Activated naive CD4-positive, alpha-beta T cell (primary cell): ENCODE measurements at places on chromosomes 4 and X.

DNA sequence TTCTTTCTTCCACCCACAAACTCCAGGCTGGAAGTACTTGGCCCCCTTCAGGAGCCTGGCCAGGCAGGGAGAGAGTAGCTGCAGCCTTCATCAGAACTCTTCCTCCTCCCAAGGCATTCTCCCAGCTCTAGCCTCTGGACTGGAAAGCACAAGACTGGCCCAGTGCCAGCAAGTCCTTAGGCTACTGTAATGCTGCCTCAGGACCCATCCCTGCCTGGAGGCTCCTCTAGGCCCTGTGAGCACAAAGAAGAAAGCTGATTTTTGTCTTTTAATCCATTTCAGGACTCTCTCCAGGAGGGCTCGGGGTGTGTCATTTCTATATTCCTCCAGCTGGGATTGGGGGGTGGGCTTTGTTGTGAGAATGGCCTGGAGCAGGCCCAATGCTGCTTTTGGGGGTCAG is 10.8 kb downstream of the AWAT2 start:
- DNase-seq: no peak

GRCh38 chrX:640641-641040 is 10.1 kb downstream of the SHOX start:
- DNase-seq: no peak

- DNase-seq: no peak
Measured at GRCh38 chr4:139214039-139214534, 37.1 kb upstream of the ELF2 start.

- no peak for DNase-seq
Measured at GRCh38 chrX:133810925-133811324, 174.5 kb downstream of the GPC3 start.

DNA sequence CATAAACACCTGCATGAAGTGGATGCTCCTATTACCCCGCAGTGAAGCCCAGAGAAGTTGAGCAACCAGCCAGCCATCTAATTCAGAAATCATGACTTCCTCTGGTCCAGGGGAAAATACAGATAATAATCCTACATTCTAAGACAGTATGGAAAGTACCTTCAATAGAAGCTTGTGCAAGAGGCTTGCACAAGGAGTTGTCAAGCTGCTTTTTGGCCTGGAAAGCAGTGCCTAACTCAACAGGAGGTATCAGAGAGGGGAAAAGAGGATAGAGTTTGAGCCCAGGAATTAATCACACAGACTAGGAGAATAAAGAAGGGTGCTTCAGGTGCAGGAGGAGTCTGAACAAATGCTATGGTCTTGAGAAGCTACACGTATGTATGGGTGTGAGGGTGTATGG is 26.7 kb downstream of the TMEM192 start:
- no peak for DNase-seq

GRCh38 chr4:136558940-136559494 is 973.3 kb downstream of the PCDH18 start:
- DNase-seq: no peak

- DNase-seq: no peak
Measured at GRCh38 chr4:158786121-158786601, 17.3 kb downstream of the FNIP2 start.

- no peak for DNase-seq
Measured at GRCh38 chr4:5758741-5759140, 47.7 kb downstream of the EVC start.

DNA sequence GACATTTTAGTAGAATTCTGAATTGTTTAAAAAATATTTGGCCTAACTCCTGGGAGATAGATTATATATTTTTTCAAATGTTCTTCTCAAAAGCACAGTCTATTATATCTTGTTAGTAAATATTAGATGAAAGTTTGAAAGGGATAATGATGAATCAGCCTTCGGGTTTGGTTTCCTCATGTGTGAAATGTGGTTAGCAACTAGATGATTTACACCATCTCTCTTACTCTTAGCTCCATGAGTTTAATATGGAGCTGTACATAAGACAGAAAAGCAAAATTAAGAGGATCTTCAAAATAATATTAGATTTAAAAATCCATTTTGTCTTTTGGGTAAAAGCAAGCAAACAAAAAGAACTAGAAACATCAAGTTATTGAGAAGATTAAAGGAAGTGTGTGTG is 120.8 kb upstream of the SFRP2 start:
- DNase-seq: no peak

DNA sequence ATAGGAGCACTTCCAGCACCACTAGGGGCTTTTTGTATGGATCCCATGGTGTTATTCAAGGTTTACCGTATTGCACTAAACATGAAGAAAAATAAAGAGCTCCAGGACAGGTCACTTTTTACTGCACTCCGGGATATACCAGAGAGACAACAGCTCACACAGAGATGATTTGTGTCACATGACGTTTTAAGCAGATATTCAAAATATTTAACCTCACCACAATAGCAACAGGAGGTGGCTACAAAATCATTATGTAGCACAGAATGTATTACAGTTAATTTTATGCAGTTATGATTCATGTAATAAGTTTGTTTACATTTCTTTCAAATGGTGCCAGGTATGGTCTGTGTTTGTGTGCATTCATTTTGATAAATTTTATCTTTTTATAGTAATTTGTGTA is 100.6 kb downstream of the LUZP4 start:
- no peak for DNase-seq

DNA sequence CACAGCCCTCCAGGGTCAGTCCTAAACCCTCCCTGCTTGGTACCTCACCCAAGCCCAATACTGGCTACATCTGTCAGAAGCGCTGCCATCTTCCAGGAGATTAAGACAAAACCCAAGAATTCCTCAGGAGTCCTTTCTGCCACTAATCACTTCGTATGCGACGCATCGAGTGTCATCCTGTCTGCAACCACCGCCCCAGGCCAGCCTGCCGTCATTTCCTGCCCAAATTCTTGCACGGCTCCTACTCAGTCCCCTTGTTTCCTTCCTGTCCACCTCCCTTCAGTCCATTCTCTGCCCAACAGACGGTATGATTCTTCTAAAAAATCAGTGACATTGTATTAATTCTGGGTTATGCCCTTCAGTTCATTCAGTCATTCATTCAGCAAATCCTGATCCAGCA is 113.6 kb downstream of the NFKB1 start:
- no peak for DNase-seq
